Mucosa of descending colon (tissue), 3 donors: ENCODE measurements at places on chromosomes 1 and 21.

DNA sequence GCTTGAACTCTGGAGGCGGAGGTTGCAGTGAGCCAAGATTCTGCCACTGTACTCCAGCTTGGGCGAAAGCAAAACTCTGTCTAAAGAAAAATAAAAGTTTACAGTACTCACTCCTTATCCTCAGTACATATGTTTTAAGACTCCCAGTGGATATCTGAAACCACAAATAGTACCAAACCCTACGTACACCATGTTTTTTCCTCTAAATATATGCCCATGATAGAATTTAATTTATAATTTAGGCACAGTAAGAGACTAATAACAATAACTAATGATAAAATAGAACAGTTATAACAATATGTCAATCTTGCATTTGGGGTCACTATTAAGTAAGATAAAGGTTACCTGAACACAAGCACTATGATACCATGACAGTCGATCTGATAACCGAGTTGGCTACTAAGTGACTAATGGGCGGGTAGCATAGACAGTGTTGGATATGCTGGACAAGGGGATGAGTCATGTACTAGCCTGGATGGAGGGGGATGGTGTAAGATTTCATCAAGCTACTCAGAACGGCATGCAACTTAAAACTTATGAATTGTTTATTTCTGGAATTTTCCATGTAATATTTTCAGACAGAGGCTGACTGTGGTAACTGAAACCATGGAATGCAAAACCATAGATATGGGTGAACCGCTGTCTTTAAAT, 43.7 kb downstream of the ST7L start:
- DNase-seq = no peak

DNA sequence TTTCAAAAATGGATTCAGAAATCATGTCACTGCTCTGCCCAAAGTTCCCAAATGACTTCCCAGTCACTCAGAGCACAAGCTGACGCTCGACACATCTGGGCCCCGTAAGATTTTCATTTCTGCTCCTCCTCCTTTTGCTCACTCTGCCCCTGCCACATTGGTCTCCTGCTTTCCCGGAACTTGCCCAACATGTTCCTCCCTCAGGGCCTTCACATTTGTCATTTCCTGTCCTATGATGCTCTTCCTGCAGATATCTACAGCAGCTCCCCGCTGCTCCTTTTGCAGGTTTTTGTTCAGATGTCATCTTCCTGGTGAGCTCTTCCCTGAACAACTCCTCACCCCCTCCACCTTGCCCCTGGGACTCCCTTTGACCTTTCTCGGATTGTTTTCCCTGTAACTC, 58.5 kb upstream of the IVNS1ABP start:
- DNase-seq = no peak

DNA sequence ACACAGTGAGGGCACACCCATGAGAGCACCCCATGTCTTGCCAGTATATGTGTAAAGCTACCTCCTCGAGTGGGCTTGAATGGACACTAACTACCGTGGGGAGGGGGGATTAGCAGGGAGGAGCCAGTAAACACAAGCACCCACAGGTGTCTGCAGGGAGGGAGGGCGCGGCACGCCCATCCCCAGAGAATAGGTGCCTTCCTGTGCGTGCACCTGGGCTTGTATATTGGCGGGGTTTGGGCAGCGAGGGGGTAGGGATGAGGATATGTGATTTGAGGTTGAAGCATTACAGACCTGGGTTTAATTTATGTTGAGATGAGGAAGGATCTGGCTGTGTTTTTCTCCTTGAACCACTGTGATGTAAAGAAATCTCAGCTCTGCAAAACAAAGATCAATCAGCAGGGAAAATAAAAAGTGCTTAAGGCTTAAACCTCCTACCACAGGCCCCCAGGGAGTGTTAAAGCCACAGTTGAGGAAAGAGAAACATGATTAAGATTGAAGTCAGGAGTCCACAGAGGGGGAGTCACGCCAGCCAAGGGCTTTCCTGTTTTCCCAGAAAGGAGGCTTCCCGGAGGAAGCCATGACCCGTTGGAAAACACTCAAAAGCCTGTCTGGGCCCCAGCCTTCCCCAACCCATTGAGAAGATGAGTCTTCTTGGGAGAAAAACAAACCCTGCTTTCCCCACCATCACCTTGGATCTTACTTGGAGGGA, 80.0 kb downstream of the CAMK2N1 start:
- no peak for DNase-seq

DNA sequence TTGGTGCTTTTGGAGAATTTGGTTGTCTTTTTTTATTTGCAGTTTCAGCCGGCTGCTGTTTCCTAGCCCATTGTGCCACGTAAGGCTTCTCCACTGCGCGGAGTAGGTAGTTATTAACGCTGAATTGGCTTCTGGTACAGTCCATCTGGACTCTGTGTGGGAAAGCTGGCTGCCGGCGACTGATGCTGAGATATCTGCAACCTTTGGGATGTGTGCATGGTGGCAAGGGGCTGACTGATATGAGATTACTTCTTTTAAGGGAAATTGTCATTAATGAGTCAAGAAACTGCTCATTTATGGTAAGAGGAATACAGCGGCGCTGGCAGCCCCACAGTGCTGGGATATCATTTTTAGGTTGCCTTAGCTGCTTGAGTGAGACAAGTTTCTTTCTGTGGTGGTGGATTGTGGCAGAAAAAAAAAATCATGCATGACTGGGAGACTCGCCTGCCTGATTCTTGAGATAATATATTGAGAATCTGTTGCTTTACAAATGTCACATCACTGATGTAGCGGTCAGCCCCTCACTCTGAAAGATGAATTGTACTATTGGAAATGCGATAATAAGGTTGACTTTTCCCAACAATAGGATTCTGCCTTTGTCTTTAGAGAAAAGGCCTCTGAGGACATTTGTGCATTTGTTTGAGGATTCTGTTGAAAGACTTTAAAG, 2.5 kb upstream of the ELAVL4 start:
- DNase-seq = no peak

GRCh38 chr1:168613038-168613451, 36.6 kb downstream of the XCL1 start:
- no peak for DNase-seq

- no peak for DNase-seq
Observed at GRCh38 chr1:47227341-47228232, 4.4 kb downstream of the TAL1 start.

- DNase-seq = no peak
Observed at GRCh38 chr1:87024936-87025540, 110.6 kb downstream of the HS2ST1 start.

DNA sequence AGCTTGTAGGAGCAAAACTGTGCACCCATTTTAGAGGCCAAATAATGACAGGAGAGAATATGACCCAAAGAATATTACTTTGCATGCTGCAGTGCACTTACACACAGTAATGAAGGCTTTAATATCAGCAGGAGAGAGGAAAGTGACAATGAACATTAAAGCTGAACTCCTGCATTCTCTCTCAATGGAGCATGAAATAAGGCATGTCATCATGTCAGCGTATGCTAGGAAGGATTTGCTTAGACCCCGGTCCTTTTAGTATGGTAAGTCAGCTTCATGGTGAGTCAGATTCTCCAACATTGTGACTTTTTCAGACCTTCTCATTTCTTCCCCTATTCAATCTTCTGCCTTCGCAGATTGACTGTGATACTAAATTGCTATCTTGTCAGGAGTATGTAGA, 210.7 kb upstream of the TMPRSS15 start:
- no peak for DNase-seq

DNA sequence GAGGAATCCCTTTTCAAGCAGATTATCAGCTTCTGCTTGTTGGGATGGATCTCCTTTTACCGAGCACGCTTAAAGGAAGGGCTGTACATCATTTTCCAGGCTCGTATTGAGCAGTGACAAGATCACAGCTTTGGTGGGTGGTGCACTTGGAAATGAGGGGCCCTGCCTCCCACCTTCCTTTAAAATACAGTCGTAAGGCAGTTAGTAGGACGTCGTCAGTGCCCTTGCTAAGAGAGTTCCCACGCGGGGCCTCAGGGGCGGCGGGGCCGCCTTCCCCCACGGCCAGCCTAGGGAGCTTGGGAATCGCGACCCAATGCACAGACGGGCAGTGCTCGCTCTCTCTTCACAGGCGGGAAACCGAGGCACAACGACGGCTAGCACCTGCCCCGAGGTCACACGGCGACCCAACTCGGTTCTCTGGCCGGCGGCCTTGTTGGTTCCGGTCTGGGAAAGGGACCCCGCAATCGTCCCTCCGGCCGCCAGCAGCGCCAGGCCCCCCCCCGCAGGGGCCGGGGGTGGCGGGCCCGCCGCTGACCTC, 58.6 kb downstream of the H3-3A start:
- no peak for DNase-seq

DNA sequence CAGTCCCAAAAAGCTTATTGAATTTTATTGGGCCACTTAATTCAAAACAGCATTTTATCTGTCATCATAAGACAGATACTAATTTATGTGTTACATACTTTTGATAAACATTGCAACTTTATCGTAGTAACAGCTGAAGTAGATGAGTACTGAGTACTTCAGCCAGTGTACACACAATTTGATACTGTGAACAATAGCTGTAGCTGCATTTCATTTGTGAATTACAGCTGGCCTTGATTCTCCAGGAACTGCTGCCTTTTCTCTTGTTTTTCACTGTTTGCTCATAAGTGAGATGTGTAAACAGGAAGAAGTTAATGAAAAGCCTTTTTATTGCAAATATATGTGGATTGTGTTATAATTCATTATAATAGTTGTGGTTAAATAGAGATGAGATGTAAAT, 10.2 kb downstream of the UAP1 start:
- DNase-seq = no peak

DNA sequence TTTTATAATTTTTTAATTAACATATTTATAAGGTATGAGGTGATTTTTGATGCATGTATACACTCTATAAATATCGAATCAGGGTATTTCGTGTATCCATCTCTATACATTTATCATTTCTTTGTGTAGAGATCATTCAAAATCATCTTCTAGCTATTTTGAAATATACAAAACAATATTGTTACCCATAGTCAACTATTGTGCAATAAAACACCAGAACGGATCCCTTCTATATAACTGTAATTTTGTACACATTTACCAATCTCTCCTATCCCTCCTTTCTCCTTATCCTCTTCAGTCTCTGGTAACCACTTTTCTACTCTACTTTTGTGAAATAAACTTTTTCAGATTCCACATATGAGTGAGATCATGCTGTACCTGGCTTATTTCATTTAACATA, 1459.6 kb downstream of the MRPL39 start:
- no peak for DNase-seq

GRCh38 chr1:19941206-19941568, 17.8 kb upstream of the PLA2G2E start:
- no peak for DNase-seq

GRCh38 chr21:34336245-34336644, 27.6 kb upstream of the KCNE2 start:
- DNase-seq = no peak

- DNase-seq = no peak
Observed at GRCh38 chr1:238790882-238791281, 595.5 kb upstream of the CHRM3 start.

GRCh38 chr1:34073028-34073695, 91.9 kb downstream of the CSMD2 start:
- no peak for DNase-seq

DNA sequence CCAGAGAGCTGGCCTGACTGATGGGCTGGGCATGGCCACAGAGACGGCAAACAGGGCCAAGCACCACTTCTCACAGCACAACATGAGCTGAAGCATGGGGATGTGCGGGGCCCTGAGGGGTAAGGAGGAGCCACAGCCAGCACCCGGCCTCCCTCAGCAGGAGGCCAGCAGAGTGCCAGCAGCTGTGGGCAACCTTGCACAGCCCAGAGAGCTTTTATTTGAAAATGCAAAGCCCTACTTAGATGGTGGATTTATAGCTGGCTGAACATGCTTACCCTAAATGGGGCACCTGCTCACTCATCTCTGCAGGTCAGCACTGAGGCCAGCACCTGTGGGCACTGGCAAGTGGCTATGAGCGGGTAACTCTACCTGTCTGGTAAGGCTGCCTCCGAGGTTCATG, 44.1 kb downstream of the SLC66A1 start:
- no peak for DNase-seq

- DNase-seq = no peak
Observed at GRCh38 chr1:229102741-229103391, 168.0 kb upstream of the RAB4A start.

DNA sequence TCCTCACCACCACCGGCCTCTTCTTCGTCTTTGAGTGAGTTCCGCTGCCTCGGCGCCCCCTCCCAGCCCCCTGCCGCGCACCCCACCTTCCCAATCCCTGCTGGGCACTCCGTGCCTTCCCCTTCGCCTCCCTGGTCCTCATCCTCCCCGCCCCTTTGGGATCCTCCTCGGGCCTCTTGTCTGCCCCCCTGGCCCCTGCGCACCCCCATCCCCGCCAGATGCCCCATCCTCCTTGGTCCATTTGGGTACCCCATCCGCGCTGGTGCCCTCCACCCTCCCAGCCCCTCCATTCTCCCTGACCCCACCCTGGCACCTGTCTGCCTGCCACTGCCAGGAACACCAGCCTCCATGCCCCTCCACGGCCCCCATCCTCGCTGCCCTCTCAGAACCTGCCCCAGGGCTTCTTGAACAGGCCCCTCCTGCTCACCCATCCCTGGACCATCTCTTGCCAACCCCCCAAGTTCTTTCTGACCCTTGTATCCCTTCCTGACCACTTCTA, 667 bp downstream of the ZDHHC18 start:
- DNase-seq = peak; percentile 70

GRCh38 chr1:207077470-207078377, 10.9 kb upstream of the C4BPB start:
- DNase-seq = no peak

- DNase-seq = no peak
Observed at GRCh38 chr1:119139403-119139802, 1.1 kb downstream of the WARS2 start.

DNA sequence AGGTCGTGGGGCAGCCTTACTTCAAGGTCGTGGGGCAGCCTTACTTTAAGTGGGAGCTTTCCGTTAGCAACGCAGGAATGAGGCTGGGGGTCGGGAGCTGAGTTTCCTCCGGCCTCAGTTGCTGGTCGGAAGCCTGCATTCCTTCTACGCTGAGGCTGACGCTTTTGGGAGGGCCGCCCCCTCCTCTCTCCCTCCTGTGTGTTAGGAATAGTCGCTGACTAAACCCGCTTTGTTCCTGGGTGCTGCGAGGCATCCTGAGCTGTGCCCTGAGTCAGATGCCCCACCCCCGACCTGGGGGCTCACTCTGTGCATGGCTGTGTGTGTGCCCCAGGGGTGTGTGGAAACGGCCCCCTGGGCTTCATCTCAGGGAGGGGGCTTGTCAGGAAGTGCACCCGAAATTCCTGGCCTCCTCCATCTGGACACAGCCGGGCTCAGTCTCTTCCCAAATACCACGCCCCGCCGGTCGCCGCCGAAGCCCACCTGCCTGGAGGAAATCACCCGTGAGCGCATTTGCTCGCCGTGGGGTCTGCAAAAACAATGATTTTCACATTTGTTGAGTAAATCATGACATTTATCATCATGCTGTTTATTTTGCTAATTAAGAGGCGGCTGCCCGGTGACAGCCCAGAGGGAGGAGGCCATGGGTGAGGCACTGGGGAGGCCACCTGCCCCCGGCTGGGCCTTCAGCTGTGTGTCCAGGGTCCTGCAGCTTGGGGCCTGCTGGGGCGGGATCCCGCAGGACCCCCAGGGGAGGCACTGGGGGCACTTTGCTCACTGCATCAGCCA, 121.4 kb downstream of the PRDM16 start:
- no peak for DNase-seq

GRCh38 chr1:227906550-227907071, 41.1 kb downstream of the WNT9A start:
- no peak for DNase-seq
